ENCODE measurements at places on chromosomes 3 and 15.
A peak's percentile ranks its signal among the peaks of the same experiment; 100 is the strongest.

DNA sequence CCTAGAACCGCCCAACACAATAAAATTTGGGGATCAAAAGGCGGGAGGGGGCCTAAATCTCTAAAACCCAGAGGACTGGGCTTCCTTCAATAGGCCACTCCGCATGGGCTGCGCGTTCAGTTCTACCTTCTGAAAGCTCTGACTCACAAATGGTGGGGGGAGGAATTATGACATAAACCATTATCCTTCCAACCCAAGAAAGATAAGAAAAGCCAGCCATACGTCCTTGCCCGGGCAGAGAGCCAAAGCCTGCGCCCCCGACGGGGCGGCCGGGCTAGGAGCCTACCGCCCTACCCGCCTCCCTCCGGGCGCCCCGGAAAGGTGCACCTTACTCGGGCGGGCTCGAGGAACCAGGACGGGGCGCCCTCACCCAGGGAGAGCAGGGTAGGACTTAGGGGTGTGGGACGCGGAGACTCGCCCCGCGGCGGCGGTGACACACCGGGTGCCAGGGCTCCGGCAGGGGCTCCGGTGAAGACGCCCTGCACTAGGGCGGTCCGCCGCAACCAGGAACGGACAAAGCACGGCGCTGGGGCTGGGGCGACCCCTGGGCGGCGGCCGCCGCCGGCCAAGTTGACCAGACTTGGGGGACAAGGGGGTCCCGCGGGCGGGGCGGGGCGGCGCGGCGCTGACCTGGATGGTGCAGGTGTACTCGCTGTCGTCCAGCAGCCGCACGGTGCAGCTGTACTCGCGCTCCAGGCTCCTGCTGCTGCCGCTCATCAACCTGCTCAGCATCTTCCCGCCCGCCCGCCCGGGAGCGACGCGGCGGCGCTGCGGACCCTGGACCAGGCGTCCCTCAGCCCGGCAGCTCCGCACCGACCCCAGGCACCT, 534 bp downstream of the FRMD5 start:
- DNase-seq, result no peak

DNA sequence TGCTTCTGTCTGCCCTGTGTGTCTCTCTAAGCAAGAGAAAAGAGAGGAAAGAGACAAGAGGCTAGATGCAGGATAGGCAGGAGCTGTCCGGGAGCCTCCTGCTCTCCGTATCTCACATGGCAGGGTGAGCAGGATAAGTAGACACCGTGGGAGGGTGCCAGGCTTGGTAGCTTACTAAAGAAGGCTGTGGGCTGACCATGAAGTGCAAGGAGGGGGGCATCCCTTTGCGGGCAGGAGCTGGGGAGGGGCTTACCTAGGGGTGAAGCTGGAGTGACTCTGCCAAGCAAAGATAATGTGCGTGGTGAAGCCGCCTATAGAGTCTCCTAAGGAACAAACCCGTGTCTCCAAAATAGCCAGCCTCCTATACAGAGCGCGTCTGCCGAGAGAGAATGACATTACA, 33.7 kb upstream of the TMC3 start:
- DNase-seq, result no peak

- no peak for DNase-seq
Measured at GRCh38 chr15:25557926-25558325, 119.1 kb upstream of the UBE3A start.

DNA sequence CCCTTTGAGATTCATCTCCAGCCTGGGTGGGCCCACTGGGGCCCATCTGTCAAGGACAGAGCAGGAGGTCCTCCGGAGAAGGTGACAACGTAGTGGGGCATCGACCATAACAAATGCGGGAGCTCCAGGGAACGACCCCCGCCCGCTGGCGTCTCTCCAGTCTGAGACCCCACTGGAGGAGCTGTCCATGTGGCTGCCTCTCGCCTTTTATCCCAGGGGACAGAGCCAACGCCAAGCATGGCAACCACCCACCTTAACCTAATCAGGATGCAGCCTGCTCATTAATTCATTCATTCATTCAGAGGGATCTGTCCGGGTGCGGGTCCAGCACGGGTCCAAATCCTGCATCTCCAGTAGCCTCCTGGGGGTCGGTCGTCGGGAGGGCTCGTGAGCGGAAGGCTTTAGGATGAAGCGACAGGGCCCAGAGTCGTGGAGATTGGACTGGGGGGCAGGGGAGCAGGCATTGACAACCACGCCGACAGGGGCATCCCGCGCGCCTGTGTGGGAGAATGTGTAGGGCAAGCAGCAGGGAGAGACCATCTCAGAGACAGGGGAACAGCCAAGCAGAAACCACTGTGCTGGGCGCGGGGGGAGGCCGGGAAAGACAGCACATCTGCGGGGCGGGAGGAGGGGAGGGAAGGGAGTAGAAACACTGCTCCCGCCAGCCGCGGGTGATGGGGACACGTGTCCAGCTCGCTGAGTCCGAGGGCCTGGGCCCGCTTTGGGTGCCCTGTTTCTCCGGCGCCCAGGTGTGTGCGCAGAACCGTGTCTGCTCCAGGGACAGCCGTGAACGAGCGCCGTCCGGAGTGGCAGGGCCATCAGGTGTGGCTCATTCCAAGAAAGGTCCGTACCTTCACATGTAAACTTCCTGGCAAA, 1.9 kb downstream of the PIGZ start:
- no peak for DNase-seq

DNA sequence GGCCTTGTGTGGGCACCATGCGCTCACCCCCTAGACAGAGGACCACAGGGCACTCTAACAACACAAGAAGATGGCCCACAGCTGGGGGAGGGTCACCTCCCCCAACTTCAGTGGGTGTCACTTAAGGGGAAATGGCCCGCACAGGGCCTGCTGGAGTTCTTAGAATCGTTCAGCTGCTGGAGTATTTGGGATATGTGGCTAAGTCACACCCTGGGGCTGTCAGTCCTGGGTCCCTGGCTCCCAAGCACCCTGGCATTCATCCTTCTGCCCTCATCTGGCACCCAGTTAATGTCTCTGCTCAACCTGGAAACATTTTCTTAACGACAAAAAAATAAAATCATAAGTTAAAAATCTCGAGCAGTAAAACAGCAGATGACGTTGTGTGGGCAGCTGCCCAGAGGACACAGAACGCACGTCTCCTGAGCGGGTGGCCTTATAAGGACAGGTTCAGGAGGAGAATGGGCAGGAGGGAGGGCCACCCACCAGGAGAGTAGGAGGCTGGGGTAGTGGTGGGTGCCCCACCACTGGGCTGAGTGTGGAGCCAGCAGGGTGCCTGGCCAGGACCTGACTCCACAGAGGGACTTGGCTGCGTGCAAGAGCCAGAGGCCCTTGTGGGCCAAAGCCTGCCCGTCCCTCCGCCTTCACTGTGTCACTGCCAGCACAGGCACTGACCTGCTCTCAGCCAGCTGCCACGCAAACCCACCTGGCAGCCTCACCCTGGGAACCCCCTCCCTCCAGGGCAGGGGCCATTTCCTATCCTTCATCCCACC, 11.5 kb downstream of the KBTBD13 start:
- DNase-seq, result no peak

- DNase-seq, result peak; percentile 73
Measured at GRCh38 chr3:18444595-18445400, 19.7 kb upstream of the SATB1 start.

DNA sequence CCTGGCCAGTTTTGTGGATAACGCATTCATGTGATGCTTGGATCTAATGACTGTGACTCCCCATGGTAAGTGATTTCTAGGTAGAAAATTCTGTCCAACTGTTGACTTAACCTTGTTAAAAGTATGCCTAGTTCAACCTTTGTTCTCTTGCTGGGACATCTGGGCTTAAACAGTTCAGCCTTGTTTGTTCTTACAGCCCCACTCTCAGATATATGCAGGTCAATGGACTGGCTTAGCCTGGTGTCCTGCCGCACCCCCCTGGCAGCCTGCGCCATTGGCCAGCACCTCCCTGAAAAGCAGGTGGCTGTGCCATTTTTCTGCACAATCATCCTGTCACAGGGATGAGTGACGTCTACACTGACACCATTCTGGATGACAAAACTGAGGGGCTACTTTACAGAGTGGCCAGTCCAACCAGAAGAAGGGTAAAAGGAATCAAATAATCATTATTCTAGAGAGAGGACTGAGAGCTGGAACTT, 244.7 kb upstream of the ONECUT1 start:
- no peak for DNase-seq

DNA sequence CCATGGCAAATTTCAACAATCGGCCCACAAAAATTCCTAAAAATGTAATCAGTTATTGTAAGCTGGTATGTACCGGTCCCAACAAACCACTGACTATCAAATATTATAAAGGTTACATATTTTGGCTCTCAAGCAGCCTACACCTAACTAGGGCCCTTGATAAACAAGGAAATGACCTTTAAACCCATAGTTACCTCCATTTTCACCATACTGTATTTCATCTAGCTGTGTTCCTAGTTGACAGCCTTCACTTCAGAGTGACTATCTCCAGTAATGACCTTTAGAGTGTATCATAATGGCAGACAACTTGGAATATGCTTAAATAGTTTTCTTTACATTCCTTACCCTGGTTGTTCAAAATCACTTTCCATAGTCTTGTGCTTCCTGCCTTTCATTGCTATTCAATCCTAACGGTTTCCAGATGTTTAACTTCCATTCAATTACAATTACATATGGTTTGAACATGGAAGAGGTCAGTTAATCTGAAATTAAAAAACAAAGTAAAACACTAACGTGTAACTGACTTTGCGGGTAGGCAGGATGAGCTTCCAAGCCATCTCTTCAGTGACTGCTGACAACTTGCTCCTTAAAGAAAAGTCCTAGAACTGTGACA, 111.9 kb upstream of the TSC22D2 start:
- DNase-seq, result no peak

DNA sequence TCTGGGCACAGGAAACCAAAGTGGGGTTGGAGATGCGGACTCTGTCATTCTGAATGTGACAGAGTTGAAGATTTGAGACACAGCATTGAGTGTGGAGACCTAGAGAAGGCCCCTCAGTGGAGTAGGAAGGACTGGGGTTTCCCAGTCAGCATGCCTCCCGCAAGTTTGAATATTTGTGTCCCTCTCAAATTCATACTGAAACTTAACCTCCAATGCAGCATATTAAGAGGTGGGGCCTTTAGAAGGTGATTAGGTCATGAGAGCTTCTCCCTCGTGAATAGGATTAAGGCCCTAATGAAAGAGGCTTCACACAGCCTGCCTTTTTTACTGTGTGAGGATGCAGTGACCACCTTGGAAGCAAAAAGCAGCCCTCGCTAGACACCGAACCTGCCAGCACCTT, 8.0 kb downstream of the HDDC3 start:
- DNase-seq, result no peak

- no peak for DNase-seq
Measured at GRCh38 chr15:87144775-87145174, 1065.1 kb downstream of the AGBL1 start.

DNA sequence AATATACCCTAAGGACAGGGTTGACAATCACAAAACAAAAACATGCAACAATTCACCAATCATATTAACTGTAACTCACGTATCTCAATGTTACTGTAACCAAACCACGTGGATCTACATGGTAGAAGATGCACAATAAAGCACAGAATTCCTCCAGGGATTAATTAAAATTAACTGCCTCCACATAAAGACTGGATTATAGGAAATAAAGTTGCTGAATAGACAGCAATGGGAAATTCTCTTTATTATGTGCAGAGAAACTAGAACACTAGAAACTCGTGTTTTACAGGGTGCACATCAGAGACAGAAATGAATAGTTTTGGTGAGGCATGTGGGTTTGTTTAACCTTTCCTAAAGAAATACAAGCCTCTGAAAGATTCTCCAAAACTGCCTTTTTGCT, 696.3 kb downstream of the EPHA3 start:
- DNase-seq, result no peak

GRCh38 chr3:49868862-49869466, 742 bp downstream of the CAMKV start:
- DNase-seq, result no peak

DNA sequence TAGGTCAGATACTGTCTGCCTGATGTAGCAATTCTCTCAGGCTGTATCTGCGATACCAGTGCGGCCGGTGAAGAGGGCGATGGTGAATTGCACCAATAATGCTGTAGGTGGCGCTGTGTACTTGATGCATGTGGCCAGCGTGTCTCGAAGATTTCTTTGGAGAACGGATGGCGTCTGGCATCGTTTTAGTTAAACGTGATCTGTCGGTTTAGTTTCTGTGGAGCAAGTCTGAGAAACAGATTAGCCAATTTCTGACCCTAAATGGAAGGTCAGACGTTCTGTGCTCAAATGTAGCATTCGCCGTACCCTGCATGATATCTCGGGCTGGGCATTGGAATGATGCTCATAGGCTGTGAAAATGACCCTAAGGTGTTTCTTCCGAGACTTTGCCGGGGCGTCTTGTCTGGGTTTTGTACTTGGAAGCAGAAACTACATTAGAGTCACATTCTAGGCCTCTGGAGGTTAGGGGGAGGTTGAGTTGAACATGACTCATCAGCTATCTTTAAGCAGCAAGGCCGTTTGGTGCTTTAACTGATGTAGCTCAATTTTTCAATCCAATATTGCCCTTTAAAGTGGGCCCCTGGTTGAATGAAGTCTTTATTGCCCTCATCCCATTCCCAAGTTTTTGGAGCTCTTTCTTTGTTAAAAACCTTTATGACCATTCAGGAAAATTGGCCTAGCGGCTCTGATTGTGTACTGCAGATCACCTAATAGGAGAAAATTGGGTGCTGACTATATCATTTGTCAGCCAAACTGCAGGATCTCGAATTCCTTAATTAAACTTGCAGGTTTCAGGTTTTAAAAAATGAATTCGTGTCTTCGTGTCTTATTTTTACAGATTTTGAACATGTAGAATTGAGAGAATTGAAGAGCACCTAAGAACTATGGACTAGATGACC, 80.0 kb downstream of the SQOR start:
- DNase-seq, result peak; percentile 71

DNA sequence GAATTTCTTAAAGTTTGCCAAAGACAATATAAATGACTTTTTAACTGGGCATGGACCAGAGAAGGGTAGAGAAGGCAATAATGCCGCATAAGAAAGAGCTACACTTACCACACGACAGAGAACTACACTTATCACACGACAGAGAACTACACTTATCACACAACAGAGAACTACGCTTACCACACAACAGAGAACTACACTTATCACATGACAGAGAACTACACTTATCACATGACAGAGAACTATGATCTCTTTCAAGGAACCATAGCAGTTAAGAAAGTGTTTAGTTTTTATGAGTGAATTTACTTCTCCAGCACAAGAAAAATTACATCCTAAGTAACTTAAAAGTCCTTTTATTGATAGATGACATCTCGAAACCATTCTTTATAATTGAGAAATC, 32.0 kb downstream of the DCUN1D1 start:
- peak; percentile 24 for DNase-seq

- DNase-seq, result peak; percentile 95
Measured at GRCh38 chr15:101641129-101641764, 10.9 kb downstream of the TM2D3 start.

DNA sequence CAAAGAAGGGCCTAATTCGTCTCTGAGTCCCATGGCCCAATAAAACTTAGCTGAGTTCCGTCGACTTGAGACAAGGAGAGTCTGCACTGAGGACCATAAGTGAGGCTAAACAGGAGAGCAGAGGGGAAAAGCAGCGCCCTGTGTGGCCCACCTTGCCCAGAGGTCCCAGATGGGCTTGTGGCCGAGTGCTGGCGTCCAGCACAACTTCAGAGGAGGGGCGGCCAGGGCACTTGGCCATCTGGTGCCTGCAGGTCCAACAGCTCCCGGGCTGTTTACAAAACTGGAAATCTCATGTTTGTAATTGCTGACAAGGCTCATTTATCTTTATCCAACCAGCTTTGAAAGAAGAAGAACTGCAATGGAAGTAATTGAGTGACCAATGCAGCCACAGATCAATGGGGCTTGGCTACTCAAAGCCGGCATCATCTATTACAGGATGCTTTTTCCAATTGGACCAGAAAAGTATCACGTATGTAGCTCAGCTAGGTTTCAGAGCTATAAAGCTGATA, 306.3 kb downstream of the OCA2 start:
- DNase-seq, result no peak

- no peak for DNase-seq
Measured at GRCh38 chr15:66588537-66588936, 22.7 kb upstream of the LCTL start.

Measured in inflammatory macrophage treated with lipopolysaccharide for 1 hour (primary cell).